Activated CD4-positive, alpha-beta T cell treated with anti-CD3 and anti-CD28 coated beads, Interleukin-2, amount 10 ng/mL, durations not matched to agents 7 days and 5 days (primary cell): ENCODE measurements at places on chromosomes 5 and 9.

DNA sequence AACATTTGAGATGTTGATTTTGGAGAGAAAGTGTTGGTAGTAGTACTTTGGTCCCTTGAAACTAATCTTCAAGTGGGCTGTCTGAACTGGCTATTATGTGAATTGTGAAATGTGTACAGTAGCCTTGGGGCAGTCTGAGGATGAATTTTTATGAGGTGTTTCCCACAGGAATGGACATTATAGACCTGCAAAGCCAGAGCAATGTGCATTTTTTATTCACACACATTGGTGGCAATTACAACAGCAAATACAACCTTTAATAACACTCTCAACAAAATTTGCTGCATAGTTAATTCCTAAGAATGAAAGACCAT is 147.0 kb downstream of the PAM start:
- H3K4me3 ChIP-seq, result no peak overlapping the region
- no peaks in the 10 kb centered on the region for H3K4me1 ChIP-seq
- no peaks in the 10 kb centered on the region for H3K27me3 ChIP-seq
- H3K36me3 ChIP-seq, result peaks cover 3% of the 10 kb centered on the region
- DNase-seq, result no peak

GRCh38 chr9:123868002-123868401 is 61.9 kb downstream of the DENND1A start:
- peak overlapping the region; percentile 21 for H3K4me3 ChIP-seq
- peak overlapping the region; percentile 87 for H3K27ac ChIP-seq
- H3K4me1 ChIP-seq, result peaks cover 33% of the 10 kb centered on the region

- H3K4me1 ChIP-seq, result no peaks in the 10 kb centered on the region
- no peak for DNase-seq
- H3K4me3 ChIP-seq, result no peak overlapping the region
These were observed 287.4 kb upstream of the ARRDC3 start for GRCh38 chr5:91670563-91670962.

- no peak overlapping the region for H3K4me3 ChIP-seq
- DNase-seq, result no peak
- no peaks in the 10 kb centered on the region for H3K27me3 ChIP-seq
- H3K4me1 ChIP-seq, result no peaks in the 10 kb centered on the region
- no peaks in the 10 kb centered on the region for H3K36me3 ChIP-seq
These were observed 395.1 kb upstream of the PAPPA start for GRCh38 chr9:115758441-115758840.

DNA sequence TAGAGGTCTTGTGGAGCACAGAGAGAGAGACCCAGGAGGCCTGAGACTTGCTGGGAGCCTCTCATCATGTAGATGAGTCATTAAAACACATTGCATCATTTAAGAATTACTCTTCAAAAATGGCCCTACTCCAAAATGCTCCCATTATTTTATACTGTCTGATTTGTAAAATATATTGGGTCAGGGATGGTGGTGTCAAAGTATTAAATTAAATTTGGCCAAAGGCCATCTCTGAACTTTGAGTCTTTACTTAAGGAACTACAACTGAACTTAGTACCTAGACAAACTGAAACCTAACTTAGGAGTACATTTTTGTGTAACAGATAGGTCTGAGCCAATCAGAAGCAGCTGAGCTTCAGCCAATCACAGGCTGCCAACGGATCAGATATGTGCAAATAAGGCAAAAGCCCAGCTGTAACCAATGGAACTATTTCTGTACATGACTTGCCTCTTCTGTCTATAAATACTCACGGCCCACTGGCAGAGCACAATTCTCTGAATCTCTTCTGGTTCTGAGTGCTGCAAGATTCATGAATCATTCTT is 657.2 kb downstream of the TLE1 start:
- H3K27ac ChIP-seq, result no peak overlapping the region
- no peak for DNase-seq
- H3K4me1 ChIP-seq, result no peaks in the 10 kb centered on the region
- no peaks in the 10 kb centered on the region for H3K36me3 ChIP-seq
- no peak overlapping the region for H3K4me3 ChIP-seq

- H3K36me3 ChIP-seq, result no peaks in the 10 kb centered on the region
- no peak overlapping the region for H3K27ac ChIP-seq
- H3K4me3 ChIP-seq, result peak overlapping the region; percentile 34
- peaks cover 3% of the 10 kb centered on the region for H3K4me1 ChIP-seq
These were observed 1.1 kb downstream of the DMRTA1 start for GRCh38 chr9:22447618-22448305.

GRCh38 chr5:129382921-129383672 is 77.0 kb upstream of the ADAMTS19 start:
- no peak for DNase-seq
- H3K36me3 ChIP-seq, result no peaks in the 10 kb centered on the region
- H3K4me3 ChIP-seq, result no peak overlapping the region
- no peaks in the 10 kb centered on the region for H3K4me1 ChIP-seq
- no peaks in the 10 kb centered on the region for H3K27me3 ChIP-seq
- no peak overlapping the region for H3K27ac ChIP-seq

- H3K27ac ChIP-seq, result no peak overlapping the region
- peaks cover 37% of the 10 kb centered on the region for H3K27me3 ChIP-seq
- H3K4me1 ChIP-seq, result no peaks in the 10 kb centered on the region
- H3K36me3 ChIP-seq, result no peaks in the 10 kb centered on the region
- DNase-seq, result no peak
- no peak overlapping the region for H3K4me3 ChIP-seq
These were observed 37.1 kb upstream of the PALM2AKAP2 start for GRCh38 chr9:109742776-109743348.

DNA sequence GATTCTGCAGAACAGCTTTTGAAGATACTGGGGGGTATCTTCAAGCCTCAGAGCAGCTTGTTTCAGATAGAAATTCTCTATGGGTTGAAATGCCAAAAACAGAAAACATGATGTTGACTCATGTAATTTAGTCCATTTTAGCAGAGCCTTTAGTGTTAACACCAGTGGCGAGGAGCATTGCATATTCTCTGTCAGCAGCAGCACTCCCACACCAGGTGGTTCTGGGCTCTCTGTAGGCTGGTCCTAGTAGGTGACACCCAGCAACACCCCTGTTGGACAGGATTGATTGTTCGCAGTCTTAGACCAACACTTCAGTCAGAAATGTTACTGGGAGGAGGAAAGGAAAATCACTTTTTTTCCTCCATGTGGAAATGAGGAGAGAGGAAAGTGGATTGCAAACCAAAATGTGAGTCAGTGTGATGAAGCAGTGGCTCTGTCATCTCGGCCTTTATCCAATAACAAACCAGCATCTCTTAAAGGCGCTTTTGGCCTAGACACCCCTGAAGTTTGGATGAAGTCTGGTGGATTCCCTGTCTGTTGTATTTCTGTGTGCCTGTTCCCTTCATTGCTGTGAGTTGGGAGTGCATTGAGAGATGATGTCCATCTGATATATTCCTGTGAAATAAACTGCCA is 16.8 kb downstream of the SLC46A2 start:
- DNase-seq, result no peak
- no peaks in the 10 kb centered on the region for H3K4me1 ChIP-seq
- H3K27me3 ChIP-seq, result no peaks in the 10 kb centered on the region
- no peak overlapping the region for H3K27ac ChIP-seq
- no peak overlapping the region for H3K4me3 ChIP-seq

DNA sequence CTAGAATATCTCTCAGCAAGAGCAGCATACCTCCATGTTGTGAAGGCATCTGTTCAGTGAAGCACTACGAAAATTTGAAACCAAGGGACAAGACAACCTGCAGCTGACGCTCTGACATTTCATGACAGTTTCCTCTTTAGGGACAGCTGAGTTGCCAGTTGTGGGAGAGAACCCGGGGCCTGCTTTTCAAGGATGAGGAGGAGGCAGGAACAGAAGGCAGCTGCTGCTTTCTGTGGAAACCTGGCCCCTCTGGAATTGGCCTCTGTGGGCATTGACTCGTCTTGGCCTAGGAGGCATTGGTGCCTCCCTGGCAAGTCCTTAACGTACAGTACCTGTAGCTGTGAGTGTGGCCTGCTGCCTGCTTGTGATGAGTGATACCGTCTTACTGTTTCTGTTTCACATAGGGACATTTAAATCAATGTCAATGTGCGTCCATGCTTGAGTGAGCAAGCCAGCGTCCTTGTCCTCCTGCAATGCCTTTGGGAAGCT is 21.6 kb downstream of the SLC46A2 start:
- H3K4me3 ChIP-seq, result no peak overlapping the region
- peaks cover 6% of the 10 kb centered on the region for H3K36me3 ChIP-seq
- peaks cover 6% of the 10 kb centered on the region for H3K4me1 ChIP-seq

DNA sequence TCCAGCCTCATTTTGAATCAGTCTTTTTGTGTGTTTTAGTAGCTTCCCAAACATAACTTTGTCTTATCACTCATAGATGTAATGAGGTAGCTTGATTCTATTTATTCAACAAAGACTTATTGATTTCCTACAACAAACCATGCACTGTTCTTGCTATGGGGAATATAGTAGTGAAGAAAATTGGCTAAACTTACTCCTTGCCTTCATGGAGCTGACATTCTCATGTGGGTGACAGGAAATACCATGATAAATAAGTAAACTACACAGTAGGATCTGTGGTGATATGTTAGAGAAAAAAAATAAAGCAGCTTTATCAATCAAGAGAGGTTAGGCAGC is 255.7 kb upstream of the TNC start:
- DNase-seq, result no peak
- peaks cover 2% of the 10 kb centered on the region for H3K27me3 ChIP-seq
- H3K4me3 ChIP-seq, result no peak overlapping the region
- no peak overlapping the region for H3K27ac ChIP-seq

DNA sequence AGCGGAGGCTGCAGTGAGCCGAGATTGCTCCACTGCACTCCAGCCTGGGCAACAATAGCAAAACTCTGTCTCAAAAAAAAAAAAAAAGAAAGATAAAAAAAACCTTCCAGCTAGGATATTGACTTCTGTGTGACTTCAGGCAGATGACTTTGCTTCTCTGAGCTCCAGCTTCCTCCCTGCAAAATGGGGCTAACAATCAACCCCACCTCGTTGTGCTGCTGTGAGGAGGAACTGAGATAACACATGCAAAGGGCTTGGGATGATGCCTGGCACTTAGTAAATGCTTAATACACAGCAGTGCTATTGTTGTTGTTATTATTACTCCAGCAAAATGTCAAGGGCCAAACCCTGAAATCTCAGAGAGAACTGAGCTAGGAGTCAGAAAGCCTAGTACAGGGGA is 3.5 kb upstream of the CDX1 start:
- no peak overlapping the region for H3K27ac ChIP-seq
- H3K4me1 ChIP-seq, result peaks cover 1% of the 10 kb centered on the region
- no peaks in the 10 kb centered on the region for H3K36me3 ChIP-seq
- no peak overlapping the region for H3K4me3 ChIP-seq
- no peak for DNase-seq

DNA sequence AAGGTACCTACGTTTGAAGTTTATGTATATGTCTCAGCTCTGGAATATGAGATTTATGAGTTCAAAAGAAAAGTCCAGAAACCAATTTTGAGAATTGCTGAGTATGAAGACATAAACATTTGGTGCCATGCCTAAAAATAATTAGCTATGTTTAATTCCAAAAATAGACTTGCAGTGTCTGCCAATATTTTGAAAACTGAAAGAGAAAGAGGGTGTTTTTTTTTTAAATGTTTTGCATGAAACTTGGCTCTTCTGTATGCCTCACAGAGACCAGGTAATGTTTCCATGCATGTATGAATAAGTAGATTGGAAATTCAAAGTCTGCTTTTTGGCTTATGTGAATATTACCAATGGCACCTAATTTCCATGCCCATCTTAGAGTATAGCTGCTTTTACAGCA is 634.4 kb upstream of the C9orf72 start:
- H3K36me3 ChIP-seq, result no peaks in the 10 kb centered on the region
- DNase-seq, result no peak
- H3K27me3 ChIP-seq, result no peaks in the 10 kb centered on the region
- H3K4me1 ChIP-seq, result no peaks in the 10 kb centered on the region
- no peak overlapping the region for H3K27ac ChIP-seq
- H3K4me3 ChIP-seq, result no peak overlapping the region

DNA sequence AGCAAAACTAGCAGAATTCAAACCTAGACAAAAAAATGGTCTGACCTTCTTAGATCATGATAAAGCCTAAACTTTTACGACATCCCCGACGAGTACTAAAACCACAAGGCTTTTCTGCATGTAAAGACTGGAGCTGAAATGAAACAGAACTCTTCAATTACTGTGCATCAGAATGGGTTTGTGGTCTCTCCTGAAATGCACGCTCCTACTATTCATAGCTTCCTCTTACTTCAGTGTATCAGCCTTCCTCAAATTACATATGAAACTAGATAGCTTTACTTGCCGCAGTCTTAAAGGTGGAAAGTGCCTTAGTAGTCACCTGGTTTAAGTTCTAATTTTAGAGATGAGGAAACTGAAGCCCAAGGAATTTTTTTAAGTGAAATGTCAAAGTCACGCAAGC is 24.6 kb upstream of the MED10 start:
- no peak for DNase-seq
- H3K27ac ChIP-seq, result no peak overlapping the region
- H3K4me1 ChIP-seq, result peaks cover 1% of the 10 kb centered on the region
- no peak overlapping the region for H3K4me3 ChIP-seq

DNA sequence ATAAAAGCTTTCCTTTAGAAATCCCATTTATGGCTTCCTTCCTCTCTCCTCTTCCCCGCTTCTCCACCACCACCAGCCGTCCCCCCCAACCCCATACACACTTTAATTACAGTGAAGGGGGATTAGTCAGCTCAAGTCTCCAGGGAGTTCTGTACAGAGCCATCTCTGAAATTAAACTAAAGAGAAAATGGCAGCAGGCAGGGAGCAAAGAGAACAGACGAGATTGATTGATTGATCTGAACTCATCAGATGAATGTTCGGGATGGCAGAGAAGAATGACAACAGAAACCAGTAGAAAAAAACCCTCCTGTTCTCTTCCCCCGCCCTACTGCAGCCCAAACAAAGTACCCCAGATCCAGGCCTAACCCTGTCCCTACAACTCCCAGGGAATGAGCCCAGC is 241.7 kb upstream of the PANK3 start:
- peak overlapping the region; percentile 19 for H3K27ac ChIP-seq
- no peaks in the 10 kb centered on the region for H3K36me3 ChIP-seq
- DNase-seq, result no peak
- peaks cover 11% of the 10 kb centered on the region for H3K4me1 ChIP-seq
- H3K4me3 ChIP-seq, result no peak overlapping the region

GRCh38 chr9:120393386-120394057 is 186.4 kb downstream of the CDK5RAP2 start:
- H3K27me3 ChIP-seq, result no peaks in the 10 kb centered on the region
- peaks cover 30% of the 10 kb centered on the region for H3K4me1 ChIP-seq
- no peak for DNase-seq
- no peak overlapping the region for H3K27ac ChIP-seq
- H3K36me3 ChIP-seq, result peaks cover 59% of the 10 kb centered on the region
- no peak overlapping the region for H3K4me3 ChIP-seq

DNA sequence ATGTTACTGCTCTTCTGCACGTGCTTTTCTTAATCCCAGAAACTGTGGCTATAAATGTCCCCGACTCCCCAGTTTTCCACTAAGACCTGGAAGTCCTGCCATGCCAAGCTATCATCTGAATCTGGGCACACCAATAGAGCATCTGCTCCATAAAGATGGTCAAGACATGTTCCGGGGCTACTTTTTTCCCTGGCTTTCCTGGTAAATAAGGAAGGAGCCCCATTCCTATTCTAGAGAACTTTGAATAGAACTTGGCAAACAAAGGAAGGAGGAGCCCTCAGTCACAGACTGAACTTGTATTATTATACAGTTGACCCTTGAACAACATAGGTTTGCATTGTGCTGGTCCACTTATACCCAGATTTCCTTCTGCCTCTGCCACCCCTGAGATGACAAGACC is 182.9 kb downstream of the CCDC192 start:
- no peaks in the 10 kb centered on the region for H3K36me3 ChIP-seq
- DNase-seq, result no peak
- no peaks in the 10 kb centered on the region for H3K27me3 ChIP-seq
- no peak overlapping the region for H3K27ac ChIP-seq

GRCh38 chr9:134960701-134961181 is 43.0 kb upstream of the FCN1 start:
- H3K4me1 ChIP-seq, result no peaks in the 10 kb centered on the region
- no peak overlapping the region for H3K4me3 ChIP-seq
- H3K27me3 ChIP-seq, result no peaks in the 10 kb centered on the region
- DNase-seq, result no peak
- H3K27ac ChIP-seq, result no peak overlapping the region
- no peaks in the 10 kb centered on the region for H3K36me3 ChIP-seq
